ENCODE measurements at places on chromosomes 3 and 15.
A peak's percentile ranks its signal among the peaks of the same experiment; 100 is the strongest.

- no peak for DNase-seq
Measured at GRCh38 chr3:128794067-128794768, 68.2 kb downstream of the RAB7A start.

DNA sequence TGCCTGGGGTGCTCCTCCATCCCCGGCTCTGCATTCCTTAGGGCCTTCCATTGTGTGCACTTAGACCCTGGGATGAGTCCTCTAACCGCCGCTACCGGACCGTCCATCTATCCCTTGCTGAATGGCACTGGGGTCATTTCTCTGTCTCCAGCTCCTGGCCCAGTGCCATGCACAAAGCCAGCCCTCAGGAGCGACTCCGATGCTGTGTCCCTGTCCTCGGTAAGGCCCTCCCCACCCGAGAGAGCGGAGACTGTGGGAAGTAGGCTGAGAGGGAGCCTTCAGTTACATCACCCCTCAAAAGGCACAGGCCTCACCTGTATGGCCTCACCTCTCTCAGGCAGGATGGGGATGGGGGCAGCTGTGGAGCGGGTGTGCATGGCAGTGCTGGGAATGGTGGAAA, 33.8 kb downstream of the MUC4 start:
- DNase-seq: no peak

GRCh38 chr3:33096093-33096868, 665 bp downstream of the GLB1 start:
- DNase-seq: no peak

DNA sequence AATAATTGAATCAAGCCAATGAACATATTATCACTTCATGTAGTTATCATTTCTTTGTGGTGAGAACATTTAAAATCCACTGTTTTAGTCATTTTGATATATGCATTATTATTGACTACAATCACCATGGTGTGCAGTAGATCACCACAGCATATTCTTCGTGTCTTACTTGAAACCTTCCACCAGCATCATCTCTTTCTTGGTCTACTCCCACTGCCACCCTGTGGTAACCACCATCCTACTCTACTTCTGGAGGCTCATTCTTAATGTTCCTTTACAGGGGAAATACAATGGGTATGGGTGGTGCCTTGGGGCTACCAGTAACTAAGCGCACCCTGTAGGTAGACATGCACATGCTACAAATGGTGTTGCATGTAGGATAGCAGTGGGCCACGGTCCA, 25.4 kb downstream of the PXK start:
- no peak for DNase-seq

DNA sequence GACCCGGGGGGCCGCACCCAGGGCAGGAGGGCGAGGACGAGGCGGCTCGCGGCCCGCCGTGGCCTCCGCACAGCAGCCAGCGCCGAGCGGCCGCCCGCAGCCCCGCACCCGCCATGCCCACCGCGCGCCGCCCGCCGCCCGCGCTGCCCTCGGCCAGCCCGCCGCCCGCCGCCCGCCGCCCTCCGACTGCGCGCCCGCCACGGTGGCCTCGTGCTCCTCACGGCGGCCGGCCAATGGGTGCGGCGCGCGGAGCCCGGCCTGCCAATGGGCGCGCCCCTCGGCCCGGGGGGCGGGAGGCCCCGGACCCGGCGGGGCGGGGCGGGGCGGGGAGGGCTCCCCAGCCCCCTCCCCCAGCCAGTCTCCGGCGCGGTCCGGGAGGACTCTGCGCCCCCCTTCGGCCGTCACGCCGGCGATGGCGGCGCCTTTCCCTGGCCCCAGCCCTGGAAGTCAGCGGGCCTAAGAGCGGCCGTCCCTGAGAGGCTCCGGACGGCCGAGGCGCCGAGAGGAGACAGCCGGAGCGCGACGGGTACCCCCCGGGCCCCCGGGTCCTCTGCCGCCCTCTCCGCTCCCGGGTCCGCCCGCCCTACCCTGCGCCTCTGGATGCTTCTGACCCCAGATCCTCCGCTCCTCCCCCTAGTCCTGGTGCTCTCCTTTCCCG, at the start of gene NT5DC2:
Gene NT5DC2 (minus strand): TSS at position 235 of the 658 bp plus-strand sequence. CDS start 120 bp downstream, at position 115.
- peak; percentile 44 for DNase-seq

- DNase-seq: no peak
Measured at GRCh38 chr3:41630708-41631107, 331.2 kb downstream of the ULK4 start.

- no peak for DNase-seq
Measured at GRCh38 chr3:5160940-5161858, 26.3 kb upstream of the EDEM1 start.

DNA sequence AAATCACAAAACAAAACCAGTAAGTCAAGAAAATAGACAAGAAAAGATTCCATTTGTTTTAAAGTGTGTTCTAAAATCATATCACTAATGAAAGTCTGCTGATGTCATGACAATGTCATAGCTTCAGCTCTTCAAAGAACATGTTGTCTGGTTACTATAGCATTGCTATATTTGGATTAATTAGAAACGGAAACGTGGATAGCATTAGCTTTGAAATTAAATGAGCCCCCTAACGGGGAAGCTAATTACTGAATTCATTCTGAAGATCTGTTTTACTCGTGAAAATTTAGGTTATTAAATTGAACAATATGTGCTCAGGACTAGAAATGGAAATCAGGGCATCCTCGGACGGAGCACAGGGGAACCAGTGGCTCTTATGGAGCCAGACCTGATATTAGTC, 316.7 kb upstream of the AGTR1 start:
- DNase-seq: no peak

- DNase-seq: no peak
Measured at GRCh38 chr3:179375091-179375999, 27.8 kb downstream of the MFN1 start.

DNA sequence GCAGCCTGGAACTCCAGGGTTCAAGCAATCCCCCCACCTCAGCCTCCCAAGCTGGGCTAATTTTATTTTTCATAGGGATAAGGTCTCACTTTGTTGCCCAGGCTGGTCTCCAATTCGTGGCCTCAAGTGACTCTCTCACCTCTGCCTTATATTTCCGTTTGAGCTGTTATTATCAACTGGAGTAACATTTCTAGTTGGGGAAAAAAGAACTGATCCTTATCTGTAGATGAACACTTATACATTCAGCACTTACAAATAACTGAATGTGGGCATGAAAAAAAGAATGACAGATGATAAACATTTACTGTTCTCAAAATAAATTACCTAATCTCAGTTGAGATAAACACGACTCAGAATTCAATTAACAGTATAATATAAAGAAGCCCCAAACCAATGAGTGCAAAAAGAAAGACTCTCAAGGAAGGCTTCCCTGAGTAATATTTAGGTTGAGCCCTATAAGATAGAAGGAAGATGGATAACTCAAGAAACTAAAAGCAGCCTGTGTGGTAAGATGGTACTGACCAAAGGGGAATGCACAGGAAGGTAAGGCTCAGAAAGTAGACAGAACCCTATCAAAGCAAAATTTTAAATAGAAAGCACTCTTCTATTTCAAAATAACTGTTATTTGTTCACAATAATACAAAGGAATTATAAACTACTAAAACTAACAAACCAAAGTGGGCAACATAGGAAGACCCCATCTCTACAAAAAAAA, 11.8 kb downstream of the UBE3A start:
- DNase-seq: no peak

DNA sequence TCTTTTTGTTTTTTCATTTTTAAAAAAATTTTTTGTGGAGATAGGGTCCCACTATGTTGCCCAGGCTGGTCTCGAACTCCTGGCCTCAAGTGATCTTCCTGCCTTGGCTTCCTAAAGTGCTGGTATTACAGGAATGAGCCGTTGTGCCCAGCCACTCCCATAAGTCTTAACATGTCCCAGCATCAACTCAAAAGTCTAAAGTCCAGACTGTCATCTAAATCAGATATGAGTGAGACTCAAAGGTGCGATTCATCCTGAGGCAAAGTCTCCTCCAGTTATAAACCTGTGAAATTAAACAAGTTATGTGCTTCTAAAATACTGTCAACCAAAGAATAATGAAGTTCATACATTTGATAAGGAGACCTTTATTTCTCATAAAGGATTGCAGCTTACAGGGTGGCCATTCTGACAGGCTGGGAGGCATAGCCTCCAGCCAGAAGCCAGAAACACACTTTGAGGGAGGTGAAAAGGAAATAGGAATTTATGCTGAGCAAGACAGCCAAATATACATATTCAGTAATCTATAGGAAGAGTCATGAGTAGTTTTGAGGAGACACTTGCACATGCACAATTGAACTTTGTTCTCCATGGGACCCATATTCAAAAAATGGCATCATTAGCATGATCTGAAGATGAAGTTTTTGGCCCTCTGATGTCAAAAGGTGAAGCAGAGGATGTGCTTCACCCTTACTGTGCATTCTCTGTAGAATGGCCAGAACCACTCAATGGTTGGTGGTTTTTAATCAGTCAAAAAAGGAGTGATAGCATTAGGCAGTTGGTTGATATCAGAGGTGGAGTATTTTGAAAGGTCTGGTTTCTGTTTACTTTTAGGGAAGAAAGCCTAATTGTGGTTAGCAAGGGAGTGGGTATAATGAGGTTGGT, 11.0 kb upstream of the ZNF662 start:
- DNase-seq: no peak

DNA sequence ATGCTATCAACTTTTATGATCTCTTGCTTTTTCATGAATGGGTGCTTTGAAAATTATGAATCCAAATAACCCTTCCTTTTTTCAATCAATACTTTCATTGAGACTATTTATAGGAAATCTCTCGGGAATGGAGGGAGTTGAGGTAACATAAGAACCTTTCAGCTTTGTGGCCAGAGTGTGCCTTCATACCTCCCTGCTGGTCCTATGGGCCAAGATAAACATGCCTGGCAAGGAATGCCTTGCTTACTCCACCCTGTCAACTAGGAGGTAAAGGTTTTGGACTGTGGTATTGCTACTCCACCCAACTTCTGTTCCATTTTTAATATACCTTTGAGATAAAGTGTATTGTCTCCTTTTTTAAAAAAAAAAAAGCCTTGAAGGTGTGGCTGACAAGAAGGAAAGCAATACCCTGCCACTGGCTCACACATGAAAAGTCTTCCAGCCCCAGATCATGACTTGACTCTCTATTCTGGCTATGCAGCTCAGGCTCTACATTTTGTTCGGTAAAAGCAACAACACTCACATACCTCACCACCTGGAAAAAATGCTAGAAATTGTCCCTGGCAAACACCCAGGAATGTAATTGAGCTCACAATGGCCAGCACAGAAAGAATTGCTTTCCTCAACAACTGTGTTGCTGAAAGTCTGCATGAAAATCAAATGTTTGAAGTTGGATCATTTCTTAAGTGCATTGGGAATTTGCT, 35.8 kb downstream of the COL8A1 start:
- DNase-seq: no peak

GRCh38 chr3:49654955-49655556, 19.1 kb upstream of the APEH start:
- DNase-seq: no peak

GRCh38 chr3:108501535-108501934, 8.9 kb downstream of the MYH15 start:
- DNase-seq: no peak

- DNase-seq: no peak
Measured at GRCh38 chr3:145357453-145357852, 803.5 kb downstream of the PLOD2 start.

- no peak for DNase-seq
Measured at GRCh38 chr3:143084856-143085731, 34.5 kb upstream of the CHST2 start.

DNA sequence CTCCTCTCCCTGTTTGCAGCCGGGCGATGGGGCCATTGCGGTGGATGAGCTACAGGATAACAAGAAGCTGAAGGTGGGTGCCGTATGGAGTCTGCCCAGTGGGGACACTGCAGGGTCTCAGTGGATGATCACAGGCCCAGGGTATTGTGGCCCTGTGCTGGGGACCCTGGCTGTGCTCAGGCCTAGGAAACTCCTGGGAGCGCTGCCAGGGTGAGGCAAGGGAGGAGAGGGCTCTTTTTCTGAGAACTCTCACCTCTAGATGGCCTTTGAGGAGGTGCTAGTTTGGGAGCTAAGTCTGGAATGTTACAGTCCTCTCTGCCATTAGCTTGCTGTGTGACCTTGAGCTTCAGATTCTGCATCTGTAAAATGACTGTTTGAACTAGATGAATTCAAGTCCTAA, 16.4 kb downstream of the SLC24A1 start:
- no peak for DNase-seq

- no peak for DNase-seq
Measured at GRCh38 chr3:146739203-146739671, 134.1 kb upstream of the PLSCR5 start.

- no peak for DNase-seq
Measured at GRCh38 chr3:16112910-16113504, 61.5 kb upstream of the GALNT15 start.

DNA sequence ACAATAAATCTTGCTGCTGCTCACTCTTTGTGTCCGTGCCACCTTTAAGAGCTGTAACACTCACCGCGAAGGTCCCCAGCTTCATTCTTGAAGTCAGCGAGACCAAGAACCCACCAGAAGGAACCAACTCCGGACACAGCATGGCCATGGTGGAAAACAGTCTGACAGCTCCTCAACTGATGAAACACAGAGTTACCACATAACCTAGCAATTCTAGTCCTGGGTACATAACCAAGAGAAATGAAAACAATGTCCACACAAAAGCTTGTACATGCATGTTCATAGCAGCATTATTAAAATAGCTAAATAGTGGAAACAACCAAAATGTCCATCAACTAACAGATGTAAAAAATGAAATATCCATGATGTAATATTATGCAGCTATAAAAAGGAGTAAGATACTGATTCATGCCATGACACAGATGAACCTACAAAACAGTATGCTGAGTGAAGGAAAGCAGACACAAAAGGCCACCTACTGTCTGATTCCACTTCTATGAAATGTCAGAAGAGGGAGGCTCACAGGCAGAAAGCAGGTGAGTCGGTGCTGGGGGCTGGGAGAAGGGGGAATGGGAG, 36.8 kb downstream of the VGLL4 start:
- DNase-seq: no peak

- DNase-seq: no peak
Measured at GRCh38 chr15:42138968-42139386, 17.5 kb downstream of the PLA2G4F start.

DNA sequence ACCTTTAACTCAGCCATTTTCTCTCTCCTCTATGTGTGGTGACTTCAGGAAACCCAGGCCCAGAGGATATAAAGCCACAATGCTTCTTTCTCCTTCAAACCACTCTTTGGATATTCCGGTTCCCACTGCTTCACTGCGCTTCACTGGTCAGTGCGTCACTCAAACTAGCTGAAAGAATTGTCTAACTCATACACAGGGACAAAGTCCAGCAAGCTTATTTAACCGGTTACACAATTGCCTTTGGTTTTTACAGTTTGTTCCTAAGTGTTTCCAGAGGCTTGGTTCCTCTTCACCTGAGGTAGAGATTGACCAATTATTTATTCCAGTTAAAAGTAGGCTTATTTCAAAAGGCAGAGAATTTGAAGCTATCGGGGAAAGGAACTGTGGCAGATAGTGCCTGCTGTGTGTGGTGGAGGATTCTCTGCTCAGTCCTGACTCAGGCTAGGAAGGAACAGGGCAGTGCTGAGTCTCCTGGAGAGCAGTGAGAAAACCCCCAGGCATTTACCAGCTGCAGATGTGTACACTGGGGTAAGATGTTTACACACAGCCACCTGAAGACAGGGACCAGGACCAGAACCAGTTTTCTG, at the start of gene HGD:
Gene HGD (minus strand): TSS at position 145 of the 587 bp plus-strand sequence. CDS start 128 bp downstream, at position 17.
- no peak for DNase-seq

GRCh38 chr15:36888011-36888992, 212.0 kb downstream of the MEIS2 start:
- DNase-seq: no peak

- no peak for DNase-seq
Measured at GRCh38 chr15:71312731-71313460, 197.6 kb downstream of the THSD4 start.
